ENCODE measurements at places on chromosomes 16 and 17.

GRCh38 chr16:55329791-55330428, 5.9 kb downstream of the IRX6 start:
- no peak for DNase-seq

DNA sequence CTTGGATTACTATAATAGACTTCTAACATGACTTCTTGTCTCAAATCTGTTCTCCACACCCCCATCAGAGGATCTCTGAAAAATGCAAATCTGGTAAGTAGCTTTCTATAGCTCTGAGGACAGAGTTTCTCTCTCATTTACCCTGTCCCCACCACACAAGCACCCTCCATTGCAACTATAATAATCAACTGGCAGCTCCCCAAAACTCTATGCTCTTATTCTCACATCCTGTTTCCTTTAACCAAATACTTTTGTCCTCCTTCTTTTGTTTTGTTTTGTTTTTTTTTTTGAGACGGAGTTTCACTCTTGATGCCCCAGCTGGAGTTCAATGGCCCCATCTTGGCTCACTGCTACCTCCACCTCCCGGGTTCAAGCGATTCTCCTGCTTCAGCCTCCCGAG, 73.4 kb downstream of the HELZ start:
- no peak for DNase-seq

GRCh38 chr16:50622643-50623369, 58.3 kb downstream of the SNX20 start:
- no peak for DNase-seq

DNA sequence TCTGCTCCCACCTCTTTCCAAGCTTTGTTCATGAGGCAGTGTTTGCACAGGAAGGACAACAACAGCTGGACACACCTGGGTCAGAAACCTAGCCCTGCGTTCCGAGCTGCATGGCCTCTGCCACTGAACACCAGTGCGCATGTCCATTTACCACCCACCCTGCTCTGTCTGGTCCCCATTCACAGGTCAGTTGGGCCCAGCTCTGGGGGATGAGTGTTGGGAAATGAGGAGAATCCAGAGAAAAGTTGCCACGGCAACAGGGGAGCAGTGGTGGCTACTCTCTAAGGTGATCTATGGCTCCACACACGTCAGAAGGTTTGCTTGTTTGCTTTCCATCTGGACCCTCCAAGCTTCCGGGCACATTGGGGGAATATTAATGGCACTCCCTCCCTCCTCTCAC, 70.4 kb upstream of the ASIC2 start:
- DNase-seq = no peak

GRCh38 chr16:48409839-48410632, 24.8 kb upstream of the SIAH1 start:
- no peak for DNase-seq

GRCh38 chr16:20899477-20900298, 470 bp downstream of the DCUN1D3 start:
- DNase-seq = no peak

GRCh38 chr16:10971560-10971961, 27.2 kb downstream of the CLEC16A start:
- DNase-seq = peak; percentile 28

- DNase-seq = no peak
These were observed 45.4 kb upstream of the GINS3 start for GRCh38 chr16:58346831-58347371.

- DNase-seq = no peak
These were observed 6.2 kb upstream of the CD300LG start for GRCh38 chr17:43840814-43841213.

DNA sequence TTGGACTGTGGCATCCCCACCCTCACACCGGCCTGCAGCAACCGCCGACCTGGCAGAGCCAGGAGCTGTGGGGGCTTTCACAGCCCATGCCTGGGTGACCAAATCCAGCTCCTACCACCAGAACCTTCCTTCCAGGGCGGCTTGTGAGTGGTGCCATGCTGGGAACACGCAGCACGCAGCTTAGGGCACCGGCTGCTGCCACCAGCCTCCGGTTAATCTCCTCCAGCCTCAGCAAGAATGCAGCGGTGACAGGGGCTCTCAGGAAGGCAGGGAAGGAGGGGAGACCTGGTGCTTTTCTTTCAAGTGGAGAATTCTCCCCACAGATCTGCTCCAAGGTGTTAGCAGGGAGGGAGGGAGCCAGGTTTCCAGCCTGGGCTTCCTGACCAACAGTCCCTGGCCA, 32.3 kb upstream of the ANKRD40CL start:
- DNase-seq = no peak

DNA sequence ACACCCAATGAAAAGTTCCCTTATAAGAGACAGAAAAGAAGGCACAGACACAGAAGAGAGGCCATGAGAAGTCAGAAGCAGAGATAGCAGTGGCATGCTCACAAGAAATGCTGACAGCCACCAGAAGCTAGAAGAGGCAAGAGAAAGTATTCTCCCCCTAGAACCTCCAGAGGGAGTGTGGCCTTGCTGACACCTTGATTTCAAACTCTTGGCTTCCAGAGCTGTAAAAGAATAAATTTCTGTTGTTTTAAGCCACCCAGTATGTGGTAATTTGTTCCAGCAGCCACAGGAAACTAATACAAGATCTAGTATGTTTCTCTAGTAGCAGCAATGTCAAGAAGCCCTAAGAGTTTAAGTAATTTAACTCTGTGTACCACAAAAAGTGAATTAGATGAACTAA, 87.2 kb upstream of the NOG start:
- DNase-seq = no peak

GRCh38 chr17:49998836-49999511, 4.0 kb upstream of the DLX3 start:
- no peak for DNase-seq

DNA sequence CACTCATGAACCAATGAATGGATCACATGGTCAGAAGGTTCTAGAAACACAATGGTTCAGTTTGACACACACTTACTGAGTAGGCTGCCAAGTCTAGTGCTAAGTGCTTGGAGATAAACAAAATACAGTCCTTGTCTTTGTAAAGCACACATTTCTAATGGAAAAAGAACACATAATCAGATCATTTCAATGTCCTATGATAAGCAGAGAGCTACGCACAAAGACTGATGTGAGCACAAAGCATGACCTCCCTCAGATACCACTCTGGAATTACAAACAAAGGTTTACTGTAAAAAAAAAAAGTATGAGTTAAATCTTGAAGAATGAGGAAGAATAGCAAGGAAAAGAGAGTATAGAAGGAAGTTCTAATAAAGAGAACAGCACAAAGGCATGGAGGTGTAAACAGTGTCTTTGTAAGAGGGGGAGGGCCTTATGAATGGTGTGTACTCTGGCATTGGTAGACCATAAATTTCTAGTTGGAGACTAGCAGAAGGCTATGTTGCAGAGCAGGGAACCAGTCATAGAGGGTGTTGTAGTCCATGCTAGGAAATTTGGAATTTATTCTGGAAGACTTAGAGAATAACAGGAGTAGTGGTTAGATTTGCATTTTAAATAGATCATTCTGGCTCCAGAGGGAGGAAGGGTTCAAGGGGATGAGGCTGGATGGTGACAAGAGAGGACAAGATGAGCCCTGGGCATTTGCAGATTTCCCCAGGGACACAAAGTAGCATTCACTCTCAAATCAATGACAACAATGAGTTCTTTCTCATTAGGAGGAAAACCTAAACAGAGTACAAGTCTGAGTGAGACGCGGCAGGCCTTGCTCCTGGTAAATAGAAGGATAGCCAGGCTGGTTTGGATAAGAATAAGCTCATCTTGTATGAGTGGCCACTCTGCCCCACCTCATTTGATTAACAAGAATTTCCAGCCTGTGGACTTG, 468.0 kb downstream of the TOX3 start:
- no peak for DNase-seq

GRCh38 chr17:10247810-10248209, 49.4 kb upstream of the GAS7 start:
- no peak for DNase-seq

DNA sequence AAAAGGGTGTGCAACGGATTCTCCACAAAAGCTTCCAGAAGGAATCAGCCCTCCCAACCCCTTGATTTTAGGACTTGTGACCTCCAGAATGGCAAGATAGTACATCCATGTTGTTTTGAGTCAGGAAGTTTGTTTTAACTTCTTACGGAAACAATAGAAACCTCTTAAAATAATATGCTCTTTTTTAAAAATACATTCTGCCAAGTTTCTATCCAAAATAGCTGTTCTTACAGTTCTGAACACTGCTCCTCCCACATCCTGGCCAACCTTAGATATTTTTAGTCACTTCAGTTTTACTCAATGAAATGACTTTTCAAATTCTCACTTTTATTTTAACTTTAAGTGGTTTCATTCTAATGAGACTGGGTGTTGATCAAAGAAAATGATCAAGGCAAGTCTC, 156.4 kb downstream of the ZNF18 start:
- DNase-seq = no peak

DNA sequence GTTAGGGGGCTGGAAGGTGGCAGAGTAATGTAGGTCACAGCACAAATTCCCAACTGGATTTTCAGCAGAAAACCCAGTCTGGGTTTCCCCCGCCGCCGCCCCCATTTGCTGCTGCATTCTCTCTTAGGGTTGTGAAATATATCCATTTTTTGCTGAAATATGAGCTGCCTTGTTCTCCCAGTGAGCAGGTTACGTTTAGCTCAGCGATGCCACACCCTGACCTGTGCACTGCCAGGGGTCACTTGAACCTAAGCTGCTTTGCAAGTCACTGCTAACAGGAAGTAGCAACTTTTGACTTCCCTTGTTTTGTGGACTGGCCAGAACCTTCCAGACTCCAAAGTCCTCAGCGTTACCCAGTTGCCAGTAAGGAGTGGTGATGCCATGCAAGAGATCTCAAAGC, 274.1 kb downstream of the CPPED1 start:
- DNase-seq = no peak

- DNase-seq = no peak
These were observed 20.4 kb upstream of the WDR45B start for GRCh38 chr17:82668631-82669099.

DNA sequence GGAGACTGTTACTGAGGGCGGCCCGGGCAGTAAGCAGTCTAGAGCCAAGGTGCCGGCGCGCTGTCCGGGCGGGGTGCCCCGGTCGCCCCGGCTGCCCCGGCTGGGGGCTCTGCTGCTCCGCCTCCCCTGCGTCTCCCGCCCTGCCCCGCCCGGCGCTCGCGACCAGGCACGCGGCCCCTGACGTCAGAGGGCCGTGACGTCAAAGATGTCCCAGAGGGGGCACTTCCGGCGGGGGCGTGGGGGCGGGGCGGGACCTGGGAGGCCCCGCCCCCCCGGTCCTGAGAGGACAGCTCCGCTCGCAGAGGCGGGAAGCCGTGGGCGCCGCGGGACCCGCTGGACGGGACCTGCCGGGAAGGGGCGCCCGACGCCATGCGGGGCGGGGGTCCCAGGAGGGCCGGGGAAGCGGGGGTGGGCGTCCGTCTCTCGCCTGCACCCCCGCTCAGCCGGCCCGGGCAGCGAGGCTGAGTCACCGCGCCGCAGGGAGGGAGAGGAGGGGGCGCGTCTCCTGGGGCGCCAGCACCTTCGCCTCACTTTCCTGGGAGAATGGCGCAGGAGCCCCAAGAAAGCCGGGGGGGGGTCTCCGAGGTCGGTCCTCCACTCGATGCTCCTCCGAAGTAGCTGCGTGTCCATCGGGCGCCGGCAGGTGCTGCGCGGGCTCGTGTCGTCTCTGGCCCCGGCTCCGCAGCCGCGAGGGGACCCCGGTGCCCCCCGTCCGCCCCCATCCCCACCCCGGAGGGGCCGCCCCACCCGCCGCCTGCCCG, 4.4 kb upstream of the HIC1 start:
- no peak for DNase-seq

DNA sequence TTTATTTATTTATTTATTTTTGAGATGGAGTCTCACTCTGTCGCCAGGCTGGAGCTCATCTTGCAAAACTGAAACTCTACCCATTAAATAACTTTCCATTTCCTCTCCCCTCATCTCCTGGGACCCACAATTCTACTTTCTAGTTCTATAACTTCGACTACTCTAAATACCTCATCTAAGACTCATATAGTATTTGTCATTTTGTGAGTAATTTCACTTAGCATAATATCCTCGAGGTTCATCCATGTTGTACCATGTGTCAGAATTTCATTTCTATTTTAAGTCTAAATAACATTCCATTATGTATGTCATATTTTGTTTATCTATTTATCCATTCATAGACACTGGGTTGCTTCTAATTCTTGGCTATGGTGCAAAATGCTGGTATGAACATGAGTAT, 5.1 kb upstream of the NT5M start:
- no peak for DNase-seq

- no peak for DNase-seq
These were observed 117.8 kb downstream of the AATF start for GRCh38 chr17:37066322-37067255.

DNA sequence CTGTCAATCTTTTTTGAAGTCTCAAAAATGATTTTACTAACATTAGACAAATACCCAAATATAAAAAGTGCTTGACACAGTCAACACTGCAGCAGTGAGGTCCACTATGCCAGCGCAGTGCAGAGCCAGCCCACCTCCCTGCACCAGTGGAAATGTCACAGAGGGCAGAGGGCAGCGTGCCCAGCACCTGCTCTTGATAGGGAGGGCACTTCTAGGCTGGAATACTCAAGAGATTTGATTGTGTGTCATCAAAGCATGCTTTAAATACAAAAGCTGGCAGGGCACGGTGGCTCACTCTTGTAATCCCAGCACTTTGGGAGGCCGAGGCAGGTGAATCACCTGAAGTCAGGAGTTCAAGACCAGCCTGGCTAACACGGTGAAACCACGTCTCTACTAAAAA, 136.0 kb downstream of the ANKRD11 start:
- no peak for DNase-seq

DNA sequence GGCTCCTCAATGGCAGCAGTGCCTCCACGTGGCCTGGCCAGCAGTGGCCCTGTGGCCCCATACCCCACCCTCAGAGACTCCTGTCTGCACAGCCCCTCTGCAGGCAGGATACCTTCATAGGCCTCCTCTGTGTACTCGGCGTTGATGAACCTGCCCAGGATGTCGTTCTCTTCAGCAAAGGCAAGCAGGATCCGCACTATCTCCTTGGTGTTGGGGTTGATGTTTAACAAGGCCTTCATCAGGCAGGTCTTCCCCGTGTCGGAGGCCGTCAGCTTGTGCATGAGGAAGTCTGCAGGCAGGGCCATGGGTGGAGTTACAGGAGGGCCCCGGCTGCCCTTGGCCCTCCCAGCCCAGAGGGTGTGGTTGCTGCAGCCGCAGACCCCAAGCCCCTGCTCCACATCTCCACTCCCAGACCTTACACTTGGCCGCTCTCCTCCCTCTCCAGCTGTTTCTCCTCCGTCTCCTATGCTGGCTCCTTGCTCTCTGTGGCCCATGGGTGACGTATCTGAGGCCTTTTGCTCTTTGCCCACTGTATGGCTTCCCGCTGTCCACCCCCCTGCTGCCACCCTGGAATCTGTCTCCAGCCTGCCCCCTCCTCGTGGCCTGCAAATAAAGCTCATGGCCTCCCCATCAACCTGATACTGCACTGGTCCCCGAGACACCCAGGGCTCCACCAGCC, 15.1 kb downstream of the TRPV3 start:
- DNase-seq = no peak

- DNase-seq = no peak
These were observed 39.7 kb downstream of the PSME3IP1 start for GRCh38 chr16:57146040-57146647.

DNA sequence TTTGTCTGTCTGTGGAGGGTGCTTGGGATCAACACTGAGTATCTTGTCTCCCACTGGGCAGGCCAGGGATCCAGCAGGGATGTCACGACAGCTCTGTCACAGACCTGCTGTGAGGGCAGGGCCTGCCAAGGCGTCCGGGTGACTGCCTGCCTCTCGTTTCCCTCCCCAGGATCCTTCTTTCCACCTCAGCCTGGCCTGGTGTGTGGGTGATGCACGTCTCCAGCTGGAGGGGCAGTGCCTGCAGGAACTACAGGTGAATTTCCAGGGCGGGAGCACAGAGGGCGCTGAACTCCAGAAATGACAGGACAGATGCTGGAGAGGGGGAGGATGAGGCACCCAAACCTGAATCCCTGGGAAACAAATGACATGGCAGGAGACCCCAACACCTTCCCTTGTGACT, 6.8 kb upstream of the MMP15 start:
- DNase-seq = no peak
